ENCODE measurements at places on chromosomes 12 and 14.

DNA sequence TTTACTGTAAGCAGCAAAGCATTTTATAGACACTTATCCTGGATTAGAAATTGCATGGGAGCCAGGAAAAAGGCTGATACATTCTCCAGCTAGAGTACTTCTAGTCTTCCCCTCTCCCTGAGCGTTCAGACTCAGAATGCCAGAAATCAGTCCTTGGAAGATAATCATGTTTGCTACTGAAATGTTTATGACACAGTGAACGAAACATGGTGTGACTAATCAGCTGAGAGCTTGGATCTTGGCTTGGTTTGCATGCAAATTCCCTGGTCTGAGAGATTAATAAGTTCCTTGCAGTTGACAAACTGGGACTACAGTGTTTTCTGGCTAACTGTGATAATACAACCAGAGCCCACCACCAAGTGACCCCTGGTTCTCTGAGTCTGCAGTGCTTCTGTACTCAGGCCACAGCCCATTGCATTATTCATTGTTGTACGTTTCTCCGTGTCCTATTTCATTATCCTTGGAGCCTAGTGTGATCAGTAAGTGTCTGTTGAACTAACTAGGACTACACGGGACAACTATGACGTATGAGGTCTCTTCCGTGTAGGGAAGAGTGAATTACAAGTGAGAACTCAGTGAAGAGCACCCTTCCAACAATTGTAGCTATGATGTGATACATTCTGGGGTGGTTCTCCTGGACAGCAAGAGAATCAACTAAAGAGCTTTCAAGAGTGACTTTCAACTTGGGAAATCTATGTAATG lies 34.6 kb upstream of the EVL start:
- no peaks in the 10 kb centered on the region for H3K4me1 ChIP-seq
- no peak for DNase-seq
- H3K27me3 ChIP-seq, result no peaks in the 10 kb centered on the region
- no peaks in the 10 kb centered on the region for H3K36me3 ChIP-seq
- H3K27ac ChIP-seq, result no peak overlapping the region
- no peak overlapping the region for H3K4me3 ChIP-seq

DNA sequence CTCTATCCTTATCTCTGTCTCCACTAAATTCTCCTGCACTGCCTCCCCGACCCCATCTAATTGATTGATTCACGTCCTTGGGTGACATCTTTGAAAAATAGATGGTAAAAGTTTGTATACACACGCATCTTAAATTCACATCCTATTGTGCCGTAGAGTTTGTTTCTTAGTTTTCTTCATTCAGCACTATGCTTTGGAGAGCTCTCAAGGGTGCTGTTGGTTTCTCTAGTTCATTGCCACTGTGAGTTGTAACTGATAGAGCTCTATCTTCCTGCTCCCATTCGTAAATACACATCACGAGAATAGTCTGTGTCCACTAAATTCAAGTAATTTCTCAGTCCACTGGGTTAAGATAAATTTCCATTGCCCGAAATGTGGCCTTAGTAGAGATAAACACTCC lies 1537.4 kb downstream of the AACS start:
- H3K4me3 ChIP-seq, result no peak overlapping the region
- H3K36me3 ChIP-seq, result no peaks in the 10 kb centered on the region
- no peak for DNase-seq
- no peaks in the 10 kb centered on the region for H3K27me3 ChIP-seq

DNA sequence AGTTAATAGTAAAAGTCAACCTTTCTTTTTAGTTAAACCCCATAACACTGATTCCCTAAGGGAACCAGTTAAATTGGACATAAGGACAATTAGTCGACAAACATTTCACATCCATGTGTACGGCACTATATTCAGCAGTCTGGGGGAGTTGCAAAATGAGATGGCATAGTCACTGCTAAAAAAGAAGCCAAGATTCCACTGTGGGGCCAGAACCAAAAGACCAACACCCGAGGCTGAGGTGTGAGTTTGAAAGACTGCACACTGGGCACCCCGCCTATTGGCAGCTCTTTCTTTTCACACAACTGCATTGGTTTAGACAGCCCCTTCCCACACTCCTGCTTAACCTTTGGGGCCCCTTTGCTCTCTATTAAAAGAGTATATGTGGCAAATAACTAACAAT lies 16.7 kb downstream of the SETD3 start:
- DNase-seq, result no peak
- H3K4me3 ChIP-seq, result no peak overlapping the region
- H3K4me1 ChIP-seq, result peaks cover 9% of the 10 kb centered on the region
- H3K36me3 ChIP-seq, result peaks cover 63% of the 10 kb centered on the region
- no peak overlapping the region for H3K27ac ChIP-seq
- no peaks in the 10 kb centered on the region for H3K27me3 ChIP-seq

DNA sequence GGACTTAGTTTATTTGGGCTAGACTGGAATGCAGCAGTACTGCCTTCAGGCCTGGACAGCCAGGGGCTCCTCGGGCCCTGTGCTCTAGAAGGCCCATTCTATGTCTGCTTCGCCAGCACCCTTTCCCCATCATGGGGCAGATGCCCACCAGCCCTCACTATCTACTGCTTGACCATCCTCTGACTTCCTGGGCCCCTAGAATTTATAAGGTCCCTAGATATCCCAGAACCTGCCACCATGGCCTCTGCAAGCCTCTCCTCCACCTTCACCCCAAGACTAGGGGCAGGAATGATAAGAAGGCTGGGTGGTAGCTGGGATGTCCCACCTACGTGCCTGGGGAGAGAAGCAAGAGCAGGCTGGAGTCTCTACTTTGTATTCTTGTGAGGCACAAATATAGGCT lies 58.8 kb upstream of the STRN3 start:
- no peak overlapping the region for H3K4me3 ChIP-seq
- no peaks in the 10 kb centered on the region for H3K4me1 ChIP-seq
- H3K27me3 ChIP-seq, result no peaks in the 10 kb centered on the region

GRCh38 chr12:51341251-51342007 lies 5.0 kb downstream of the CELA1 start:
- H3K27me3 ChIP-seq, result no peaks in the 10 kb centered on the region
- H3K27ac ChIP-seq, result no peak overlapping the region
- no peaks in the 10 kb centered on the region for H3K36me3 ChIP-seq
- peaks cover 17% of the 10 kb centered on the region for H3K4me1 ChIP-seq
- H3K4me3 ChIP-seq, result no peak overlapping the region
- DNase-seq, result peak; percentile 82
